ENCODE measurements at places on chromosomes 5 and 9.

DNA sequence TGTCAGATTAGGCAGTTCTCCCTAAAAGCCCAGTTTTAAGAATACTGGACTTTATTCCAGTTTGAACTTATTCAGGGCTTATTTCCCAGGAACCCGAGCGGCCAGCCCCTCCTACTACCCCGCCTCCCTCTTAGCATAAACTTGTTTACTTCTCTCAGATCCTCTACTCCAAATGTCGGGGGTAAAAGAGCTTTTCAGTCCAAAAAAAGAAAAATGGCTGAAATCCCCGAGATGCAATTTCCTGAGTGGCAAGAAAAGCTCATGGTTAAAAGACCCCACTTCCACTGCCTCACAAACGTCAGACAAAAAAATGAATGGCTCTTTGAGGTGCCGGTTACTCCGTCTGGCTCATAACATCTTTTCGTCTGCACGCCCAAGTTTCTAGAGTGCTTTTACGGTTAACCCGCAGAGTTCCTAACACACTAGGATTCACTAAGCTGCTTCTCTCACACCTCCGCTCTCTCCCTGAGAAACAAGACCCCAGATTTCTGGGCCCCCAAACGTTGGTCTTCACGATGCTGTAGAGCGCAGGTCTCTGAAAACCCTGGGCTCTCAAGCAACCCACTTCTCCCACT, 402 bp downstream of the BRD8 start:
- peak; percentile 19 for DNase-seq

DNA sequence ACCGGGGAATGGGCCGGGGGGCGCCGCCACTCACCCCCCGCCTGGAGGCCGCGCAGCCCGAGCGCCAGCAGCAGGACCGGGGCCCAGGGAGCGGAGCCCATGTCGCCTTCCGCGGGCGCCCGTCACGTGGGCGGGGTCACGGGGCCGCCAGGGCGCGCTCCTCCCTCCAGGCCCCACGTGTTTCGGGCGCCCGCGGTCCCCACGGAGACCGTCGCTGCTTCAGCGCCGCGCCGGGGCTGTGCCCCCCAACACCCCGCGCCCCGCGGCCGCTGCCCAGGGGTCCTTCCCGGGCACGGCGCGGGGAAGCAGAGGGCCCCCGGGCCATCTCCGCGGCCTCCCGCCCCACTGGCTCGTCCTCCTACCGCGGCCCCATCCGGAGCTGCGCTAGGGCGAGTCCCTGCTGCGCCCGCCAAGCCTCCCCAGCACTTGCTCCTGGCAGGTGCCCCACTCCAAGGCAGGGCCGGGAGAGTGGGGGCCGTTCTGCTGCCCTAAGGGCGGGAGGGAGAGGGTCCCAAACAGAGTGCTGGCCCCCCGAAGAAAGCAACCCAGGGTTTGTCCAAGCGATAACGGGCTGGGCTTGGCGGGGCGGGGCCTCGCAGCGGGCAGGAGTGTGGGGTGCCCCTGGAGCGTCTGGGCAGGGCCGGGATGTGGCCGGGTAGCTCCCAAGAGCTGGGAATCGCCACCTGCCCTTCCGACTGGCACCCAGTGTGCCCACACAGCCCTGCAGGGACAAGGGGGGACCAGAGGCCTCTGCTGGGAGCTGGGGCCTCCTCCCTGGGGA, at the start of gene DPP7:
DPP7 (minus strand) TSS at position 121 of the 781 bp plus-strand sequence; CDS start at position 101, 20 bp downstream.
- peak; percentile 32 for DNase-seq

DNA sequence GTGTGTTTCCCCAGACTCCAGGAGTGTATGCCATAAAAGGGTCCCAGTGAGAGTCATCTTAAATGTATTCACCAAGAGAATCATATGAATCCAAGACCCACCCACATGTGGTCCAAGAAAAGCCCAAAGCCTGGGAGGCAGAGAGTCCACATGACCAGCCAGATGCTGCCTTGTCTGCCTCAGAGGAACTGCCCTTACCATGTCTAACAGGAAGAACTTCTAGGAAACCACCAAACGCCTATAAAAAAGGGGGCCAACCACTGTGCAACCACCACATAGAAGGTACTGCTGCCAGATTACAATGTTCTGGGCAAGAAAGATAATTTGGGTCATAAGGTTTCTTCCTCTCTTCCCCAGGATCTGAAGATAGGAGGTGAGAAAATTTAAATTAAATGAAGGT, 129.8 kb upstream of the SLC24A2 start:
- DNase-seq: no peak

- DNase-seq: no peak
Observed at GRCh38 chr5:154516475-154516874, 38.4 kb upstream of the HAND1 start.

GRCh38 chr5:35487233-35488025, 130.2 kb upstream of the SPEF2 start:
- peak; percentile 27 for DNase-seq

GRCh38 chr9:19913151-19913550, 124.3 kb upstream of the SLC24A2 start:
- no peak for DNase-seq

DNA sequence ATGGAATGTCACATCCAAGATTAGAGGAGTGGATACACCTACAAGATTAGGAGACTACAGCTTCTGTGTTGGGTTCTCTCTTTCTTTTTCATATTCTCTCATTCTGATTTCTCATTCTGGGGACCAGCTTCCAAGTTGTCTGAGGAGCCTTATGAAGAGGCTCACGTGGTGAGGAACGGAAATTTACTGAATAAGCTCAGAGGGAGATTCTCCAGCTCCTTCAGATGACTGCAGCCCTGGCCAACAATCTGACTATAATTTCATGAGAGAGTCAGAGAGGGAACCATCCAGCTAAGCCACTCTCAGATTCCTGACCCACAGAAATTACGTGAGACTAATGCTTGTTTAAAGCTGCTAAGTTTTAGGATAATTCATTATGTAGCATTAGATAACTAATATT, 27.1 kb upstream of the TENT2 start:
- DNase-seq: no peak

DNA sequence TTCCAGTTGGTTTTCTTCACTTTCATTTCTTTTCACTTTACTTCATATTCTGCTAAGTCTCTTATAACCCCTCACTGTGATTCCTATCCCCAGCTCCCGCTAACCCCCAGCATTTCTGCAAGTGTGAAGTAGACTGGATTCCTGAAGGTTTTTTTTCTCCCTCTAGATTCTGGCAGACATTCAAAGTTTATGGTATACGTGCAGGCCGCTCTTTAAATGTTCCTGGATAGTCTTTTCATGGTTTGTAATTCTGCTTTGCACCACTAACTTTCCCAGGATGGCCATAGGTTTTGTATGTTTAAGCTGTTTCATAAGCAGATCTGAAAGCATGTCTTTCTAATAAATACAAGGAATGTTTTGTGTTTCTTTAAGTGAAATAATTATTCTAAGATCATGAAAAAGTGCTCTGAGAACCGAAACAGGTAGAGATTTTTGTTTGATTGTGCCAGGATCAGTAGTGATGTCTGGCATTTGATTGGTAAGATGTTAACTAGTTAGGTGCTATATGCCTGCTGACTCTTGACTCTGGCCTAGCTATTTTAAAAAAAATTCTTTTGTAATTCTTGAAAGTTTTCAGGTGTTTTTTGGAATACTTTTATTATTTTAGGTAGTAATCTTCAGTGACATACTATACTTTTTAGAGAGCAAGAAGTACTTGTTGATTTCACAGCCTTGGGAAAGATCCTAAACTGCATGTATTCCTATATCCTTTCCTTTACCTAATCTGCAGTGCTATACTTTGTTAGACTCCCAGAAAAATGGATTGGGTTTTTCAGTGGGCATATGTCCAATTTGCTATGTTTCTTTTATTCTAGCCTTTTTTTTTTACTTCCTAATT, 29.7 kb downstream of the CNOT6 start:
- DNase-seq: peak; percentile 65

DNA sequence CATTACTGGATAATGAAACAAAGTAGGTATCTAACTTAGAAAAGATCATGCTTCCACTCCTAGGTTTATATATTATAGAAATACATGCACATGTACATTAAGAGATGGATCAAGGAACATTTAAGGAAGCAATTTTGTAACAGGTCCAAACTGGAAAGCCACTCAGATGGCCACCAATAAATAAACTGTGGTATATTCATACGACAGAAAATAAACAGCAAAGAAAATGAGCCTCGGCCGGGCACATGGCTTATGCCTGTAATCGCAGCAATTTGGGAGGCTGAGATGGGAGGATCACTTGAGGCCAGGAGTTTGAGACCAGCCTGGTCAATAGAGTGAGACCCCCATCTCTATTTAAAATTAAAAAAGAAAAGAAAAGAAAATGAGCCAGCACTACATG, 25.6 kb downstream of the CEMIP2 start:
- DNase-seq: no peak

DNA sequence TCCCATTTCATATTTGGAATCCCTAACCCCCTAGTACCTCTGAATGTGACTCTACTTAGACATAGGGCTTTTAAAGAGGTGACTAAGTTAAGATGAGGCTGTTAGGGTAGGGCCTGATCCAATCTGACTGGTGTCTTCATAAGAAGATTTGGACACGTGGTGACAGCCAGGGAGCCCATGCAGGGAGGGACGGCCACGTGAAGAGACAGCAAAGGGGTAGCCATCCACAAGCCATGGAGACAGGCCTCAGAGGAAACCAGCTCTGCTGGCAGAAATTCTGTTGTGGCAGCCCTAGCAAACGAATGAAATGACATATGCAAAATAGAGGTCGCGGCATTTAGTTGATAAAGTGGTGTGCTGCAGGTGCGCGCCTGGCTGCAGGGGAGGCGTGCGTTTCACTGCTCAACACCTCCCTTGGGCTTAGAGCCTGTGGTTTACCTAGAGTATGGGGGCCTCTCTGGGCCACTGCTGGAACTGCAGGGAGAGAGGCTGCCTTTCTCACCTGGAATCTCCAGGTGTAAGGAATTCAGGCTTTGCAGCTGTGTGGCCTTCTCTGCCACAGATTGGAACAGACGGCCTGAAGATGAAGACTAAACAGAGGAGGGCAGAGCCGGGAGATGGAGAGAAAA, 7.1 kb upstream of the AFAP1L1 start:
- DNase-seq: no peak

DNA sequence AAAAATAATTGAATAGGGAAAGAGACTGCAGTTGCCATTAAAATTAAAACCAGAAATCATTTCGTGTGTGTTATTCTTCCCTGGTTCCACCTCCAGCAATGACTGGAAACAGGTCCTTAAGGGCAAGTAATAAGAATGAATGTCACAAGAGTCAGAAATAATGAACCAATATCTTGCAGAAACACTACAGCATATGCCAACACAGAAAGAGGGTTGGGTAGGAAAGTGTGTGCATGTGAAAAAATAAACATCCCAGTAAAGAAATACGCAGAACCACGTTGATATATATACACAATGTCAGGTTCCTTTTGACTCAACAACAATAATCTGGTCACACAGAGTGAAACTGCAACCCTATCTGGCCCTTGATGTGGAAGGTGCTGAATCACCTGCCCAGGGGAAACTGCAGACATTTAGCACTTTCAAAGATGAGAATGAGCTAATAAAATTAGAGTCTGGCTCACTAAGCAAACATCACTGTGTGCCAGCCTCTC, 15.0 kb downstream of the HMHB1 start:
- DNase-seq: no peak

DNA sequence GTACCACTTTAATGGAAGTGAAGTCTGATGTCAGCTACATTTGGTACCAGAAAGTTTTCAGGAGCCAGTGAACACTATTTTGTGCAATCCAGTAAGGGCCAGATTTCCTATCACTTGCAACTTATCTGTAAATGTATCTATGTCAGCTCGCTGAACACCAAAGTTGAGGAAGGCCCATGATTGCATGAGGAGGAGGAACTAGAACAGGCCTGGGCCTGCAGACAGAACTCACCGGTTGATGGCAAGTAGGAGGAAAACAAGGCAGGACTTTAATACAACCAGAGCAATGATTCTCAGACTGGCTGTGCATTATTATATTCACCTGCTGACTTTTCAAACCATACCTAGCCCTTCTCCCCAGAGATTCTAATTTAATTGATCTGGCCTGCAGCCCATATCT, 540.2 kb downstream of the CETN3 start:
- no peak for DNase-seq

GRCh38 chr5:147098233-147098790, 136.5 kb upstream of the STK32A start:
- DNase-seq: peak; percentile 17

DNA sequence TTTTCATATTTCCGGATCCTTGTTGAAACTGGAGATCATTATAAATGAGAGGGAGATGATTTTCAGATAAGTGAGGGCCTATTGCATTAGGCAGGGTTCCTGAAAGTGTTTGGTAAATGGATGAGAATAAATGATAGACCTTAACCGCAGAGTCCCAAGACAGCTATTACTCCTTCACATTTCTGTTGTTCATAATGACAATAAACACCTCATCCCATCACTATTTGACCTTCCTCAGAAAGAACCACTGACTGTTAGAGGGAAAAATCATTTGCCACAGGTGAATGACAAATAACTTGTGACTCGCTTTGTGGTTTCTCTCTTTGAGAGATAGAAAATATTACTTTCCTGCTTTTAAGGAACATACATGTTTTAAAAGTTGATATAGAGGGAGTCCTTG, 47.3 kb upstream of the TRMT10B start:
- DNase-seq: peak; percentile 60

DNA sequence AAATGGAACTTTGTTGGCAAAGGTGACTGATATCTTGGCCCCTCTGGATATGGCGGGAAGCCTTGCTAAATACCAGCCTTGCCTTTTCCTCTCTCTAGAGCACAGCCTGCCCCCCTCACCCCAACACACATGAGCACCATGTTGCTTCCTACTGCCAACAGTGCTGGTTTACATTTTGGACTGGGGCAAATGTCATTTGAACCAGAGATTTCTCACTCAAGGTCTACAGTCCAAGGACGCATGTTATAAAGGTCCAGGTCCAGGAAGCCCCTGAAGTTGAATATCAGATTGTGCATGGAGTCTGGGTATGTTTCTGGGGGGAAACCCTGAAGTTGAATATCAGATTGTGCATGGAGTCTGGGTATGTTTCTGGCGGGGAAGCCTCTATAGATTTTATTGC, 19.9 kb downstream of the NEURL1B start:
- no peak for DNase-seq

DNA sequence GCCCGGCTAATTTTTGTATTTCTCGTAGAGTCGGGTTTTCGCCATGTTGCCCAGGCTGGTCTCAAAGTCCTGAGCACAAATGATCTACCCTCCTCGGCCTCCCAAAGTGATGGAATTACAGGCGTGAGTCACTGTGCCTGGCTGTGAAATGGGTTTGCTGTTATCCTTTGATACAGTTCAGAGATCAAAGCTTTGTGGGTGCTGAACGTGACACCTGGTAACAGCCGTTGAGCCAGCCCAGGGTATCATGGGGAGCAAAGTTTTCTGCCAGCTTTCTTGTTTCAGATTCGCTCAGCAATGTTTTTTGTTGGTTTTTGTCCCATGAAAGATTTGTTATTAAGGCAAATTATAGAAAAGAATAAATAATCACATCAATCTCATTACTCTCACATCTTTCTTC, 68.9 kb upstream of the LPAR1 start:
- no peak for DNase-seq

All from fibroblast of skin of right quadriceps (primary cell).